Epithelial cell of esophagus (primary cell): ENCODE measurements at places on chromosomes 1 and 21.
A peak's percentile ranks its signal among the peaks of the same experiment; 100 is the strongest.

DNA sequence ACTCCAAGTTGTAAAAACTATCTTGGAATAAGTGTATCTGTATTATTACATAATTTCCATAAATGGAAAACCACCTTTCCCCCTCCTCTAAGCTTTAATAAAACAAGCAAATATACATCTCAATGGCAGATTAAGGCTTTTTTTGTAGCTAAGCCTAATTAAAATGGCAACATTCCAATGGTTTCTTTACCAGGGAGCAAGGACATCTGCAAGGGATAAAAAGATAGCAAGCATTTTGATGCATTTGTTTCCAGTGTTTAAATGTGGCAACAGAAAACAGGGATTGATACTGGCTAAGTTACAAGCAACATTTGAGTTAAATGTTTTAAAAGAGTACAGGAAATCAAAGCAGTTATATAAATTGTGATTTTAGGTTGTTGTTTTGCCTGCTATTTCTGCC lies 1012.7 kb downstream of the ADGRL2 start:
- no peak for DNase-seq

DNA sequence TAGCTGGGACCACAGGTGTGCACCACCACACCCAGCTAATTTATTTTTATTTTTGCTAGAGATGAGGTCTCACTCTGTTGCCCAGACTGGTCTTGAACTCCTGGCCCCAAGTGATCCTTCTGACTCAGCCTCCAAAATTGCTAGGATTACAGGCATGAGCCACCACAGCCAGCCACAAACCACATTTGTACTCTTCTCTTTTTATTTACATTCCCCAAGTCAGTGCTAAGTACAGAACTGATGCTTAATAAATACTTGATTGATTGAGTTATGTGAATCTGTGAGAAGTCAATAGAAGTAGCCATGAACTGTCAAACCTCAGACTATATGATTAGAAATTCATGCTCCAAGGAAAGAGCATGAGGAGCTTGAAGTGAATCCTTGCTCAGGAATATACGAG lies 48.5 kb upstream of the S1PR1 start:
- no peak for DNase-seq

DNA sequence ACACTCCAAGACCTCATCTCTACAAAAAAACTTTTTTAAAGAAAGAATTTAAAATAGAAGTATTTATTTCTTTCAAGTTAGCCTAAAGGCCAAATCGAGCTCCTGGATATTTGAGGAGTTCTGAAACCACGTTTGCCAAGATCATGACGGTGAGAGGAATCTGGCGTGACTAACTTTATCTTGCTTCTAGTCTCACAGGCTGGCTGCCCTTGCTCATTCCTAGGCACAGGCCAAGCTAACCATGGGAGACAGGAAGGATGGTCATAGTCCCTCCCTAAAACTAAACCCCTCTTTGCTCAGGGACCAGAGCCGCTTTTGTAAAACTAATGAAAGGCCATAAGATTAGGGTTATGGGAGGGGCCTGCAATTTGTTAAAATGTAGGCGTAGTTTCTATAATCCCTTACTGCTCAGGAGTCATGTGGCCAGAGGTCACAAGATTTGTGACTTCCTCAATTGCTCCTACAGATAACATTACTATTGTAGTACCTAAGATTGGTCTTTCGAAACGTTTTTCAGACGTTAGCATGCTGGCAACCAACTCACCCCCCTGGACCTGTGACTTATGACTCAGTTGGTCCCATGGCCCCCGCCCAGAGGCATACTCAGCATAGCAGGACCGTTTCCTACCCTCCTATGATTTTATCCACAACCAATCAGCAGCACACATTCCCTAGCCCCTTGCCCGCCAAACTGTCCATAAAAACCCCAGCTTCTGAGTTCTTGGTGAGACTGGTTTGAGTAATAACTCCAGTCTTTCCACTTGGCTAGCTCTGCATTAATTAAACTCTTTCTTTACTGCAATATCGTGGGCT lies 425.0 kb downstream of the SMYD3 start:
- DNase-seq = no peak

GRCh38 chr21:38950435-38951094 lies 144.8 kb downstream of the ETS2 start:
- peak; percentile 67 for DNase-seq

- DNase-seq = no peak
These were observed 1.2 kb downstream of the CAMK2N1 start for GRCh38 chr1:20484519-20485462.

GRCh38 chr1:225447650-225448089 lies 19.8 kb upstream of the LBR start:
- no peak for DNase-seq

DNA sequence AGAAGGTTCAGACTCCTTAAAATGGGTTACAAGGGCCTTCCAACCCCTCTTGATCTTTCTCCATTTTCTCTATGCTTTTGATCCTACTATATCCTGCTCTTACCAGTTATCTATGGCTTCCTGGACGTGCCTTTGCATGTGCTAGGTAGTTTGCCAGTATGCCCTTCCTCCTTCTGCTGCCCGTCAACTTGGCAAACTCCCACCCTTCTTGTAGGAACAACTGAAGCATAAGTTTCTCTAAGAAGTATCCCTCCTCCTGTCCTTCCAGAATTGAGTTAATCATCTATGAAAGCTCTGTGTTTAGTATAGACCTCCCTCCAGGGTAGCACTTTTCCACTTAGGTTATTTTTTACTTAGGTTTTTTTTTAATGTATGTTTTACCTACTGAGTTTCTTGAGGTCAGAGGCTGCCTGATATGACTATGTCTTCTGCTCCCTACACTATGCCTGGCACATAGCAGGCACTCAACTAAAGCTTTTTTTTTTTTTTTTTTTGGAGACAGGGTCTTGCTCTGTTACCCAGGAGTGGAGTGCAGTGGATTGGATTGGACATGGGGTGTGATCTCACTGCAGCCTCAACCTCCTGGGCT lies 10.0 kb upstream of the IGSF3 start:
- peak; percentile 44 for DNase-seq

GRCh38 chr1:112954945-112955772 lies 837 bp downstream of the SLC16A1 start:
- DNase-seq = peak; percentile 75

DNA sequence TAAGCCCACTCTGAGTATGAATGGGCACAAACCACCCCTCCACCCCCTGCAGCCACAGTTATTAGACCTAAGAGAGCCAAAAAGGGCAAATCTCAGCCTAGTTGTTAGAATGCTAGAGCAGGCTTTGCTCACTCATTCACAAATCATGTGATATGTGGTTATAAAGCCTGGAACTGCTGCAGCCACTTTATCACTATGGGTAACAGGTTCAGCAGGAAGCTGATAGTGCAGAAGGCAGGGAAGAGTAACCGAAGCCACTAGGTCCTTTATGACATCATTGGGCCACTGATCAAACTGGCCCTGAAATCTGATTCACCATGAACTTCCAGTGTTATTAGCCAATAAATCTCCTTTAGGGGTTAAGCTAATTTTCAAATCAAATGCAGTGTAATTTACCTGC lies 134.7 kb downstream of the GRIK1 start:
- peak; percentile 29 for DNase-seq

DNA sequence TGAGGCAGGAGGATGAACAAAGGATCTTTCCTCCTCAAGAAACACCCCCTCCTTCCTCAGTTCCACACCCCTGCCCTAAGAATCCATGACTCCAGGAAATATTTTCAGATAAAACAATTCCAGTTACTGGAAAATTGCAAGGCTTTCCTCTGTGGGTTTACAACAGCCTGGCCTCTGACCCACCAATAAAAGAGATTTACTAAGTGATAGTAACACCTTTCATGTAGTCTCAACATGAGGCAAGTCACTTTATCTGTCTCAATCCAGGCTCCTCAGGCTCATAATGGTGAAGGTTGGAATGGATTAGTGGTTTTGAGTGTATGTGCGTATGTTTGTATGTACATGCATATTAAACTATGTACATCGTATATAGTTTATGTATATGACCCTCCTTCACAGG lies 71.4 kb upstream of the PPP2R5A start:
- DNase-seq = no peak

DNA sequence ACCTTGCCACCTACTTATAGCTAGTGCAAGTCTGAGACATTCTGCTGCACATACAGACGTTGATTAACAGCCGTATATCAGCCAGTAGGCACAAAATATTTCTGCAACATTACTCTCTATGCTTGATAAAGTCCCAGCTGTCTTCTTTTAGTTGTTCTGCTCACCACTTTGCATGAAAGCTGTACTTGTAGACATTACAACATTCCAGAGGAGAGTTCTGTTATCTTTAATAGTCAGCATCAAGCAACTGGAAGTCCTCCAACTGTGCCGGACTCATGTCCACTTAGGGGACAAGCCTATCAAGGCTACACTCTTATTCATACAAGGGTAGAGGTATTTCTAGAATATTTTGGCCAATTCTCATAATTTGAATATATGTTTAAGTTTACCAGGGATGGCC lies 50.0 kb downstream of the CACHD1 start:
- DNase-seq = no peak

DNA sequence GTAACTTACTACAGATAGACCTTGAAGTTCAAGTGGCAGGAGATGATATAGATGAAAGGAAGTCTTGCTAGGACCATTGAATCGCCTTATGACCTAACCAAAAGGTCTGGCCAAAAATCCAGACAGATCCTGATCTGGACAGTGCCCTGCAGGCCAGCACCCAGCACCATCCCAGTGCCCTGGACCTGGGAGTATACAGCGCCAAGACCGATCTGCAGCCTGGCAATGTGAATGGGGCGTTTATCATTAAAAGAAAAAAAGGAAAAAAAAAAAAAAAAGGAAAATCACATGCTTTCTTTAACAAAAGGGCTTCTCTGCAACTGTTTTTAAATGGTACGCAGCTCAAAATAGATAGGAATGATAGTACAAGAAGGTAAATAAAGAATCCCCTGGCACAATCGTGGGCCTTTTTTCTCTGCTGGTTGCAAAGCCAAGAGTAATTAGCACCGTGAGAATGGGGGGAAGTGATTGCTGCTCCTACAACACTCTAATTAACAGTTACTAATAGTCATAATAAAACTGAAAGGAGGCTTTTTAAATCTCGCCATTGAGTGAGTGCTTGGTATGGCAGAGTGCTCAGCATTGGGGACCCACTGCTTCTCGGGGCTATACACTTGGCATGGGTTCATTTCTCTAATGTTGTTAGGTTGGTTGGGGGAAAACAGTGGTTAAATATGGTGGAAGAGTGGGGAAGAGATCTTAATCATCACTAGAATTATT lies 146.7 kb downstream of the KAZN start:
- no peak for DNase-seq

GRCh38 chr1:183588827-183589226 lies 1.4 kb downstream of the NCF2 start:
- DNase-seq = peak; percentile 36

DNA sequence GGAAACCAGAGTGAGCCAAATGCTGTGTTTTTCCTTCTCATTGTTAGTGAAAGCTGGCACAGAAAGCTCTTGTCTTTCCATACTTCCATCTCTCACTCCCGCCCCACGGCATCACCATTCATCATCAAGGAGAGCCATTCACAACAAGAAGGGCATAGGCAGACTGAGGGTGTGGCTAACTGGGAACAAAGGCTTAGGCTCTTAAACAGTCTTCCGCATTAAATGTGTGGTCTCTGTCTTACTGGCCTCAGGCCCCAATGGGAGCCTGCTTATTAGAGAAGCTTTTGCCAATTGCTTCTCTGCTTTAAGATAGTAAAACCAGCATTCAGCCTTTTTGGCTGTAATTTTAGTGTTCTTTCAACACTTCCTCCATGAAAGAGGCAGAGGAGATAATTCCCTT lies 51.4 kb downstream of the TNFSF18 start:
- DNase-seq = no peak

GRCh38 chr1:24588573-24588972 lies 32.7 kb downstream of the NCMAP start:
- no peak for DNase-seq

DNA sequence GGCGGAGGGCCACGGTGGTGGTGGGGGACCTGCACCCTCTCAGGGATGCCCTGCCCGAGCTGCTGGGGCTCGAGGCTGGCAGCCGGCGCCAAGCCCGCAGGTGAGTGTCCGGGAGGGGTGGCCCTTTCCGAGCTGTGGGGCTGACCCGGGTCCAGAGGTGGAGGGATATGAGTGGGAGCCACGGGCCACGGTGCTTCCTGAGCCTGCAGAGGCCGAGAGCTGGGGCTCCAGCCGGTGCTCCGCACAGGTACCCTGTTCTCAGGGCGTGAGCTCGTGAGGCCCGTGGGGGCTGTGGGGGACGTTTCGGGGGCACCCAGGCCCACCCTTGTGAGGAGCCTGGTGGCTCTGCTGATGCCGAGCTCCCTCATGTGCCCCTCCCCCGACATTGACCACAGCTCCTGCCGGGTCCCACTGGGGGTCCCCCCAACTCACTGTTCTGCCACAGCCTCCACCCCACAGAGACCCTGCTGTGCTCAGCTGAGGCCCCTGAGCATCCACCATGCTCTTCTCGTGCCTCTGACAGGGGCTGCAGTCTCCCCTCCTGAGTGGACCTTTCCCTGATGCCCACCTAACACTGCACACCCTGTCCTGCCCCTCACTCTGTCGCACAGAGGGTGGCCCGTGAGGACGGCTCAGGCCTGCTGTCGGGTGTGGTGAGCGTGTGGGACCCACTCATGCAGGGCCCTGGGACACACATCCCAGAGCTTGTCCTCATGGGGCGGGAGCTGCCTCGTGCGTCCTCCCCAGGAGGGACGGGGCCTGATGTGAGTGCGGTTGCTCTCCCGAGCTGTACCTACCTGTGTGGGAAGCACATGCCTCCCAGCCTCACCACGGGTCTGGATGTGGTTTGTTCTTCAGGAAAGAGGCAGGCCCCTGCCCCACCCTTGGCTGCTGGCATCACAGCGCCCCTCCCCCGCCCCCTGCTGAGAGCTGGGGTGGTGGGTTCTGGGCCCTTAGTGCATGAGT lies 27.5 kb downstream of the SLX9 start:
- no peak for DNase-seq

GRCh38 chr1:9901148-9902059 lies 8.7 kb downstream of the CTNNBIP1 start:
- DNase-seq = no peak

DNA sequence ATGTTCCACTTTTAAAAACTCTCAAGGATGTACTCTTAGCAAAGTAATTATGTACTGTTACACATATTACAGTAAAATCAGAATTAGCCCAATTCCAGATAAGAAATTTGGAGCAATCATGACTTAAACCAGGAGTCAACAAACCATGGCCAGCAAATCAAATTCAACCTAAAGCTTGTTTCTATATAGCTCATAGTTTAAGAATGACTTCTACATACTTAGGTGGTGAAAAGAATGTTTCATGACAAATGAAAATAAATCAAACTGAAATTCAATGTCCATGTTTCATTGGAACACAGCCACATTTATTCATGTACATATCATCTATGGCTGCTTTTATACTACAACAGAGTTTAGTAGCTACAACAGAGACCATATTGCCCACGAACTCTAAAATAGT lies 35.1 kb downstream of the FRRS1 start:
- no peak for DNase-seq
